Placental pericyte (primary cell): ENCODE measurements at places on chromosomes 16 and 17. TPM values are rescaled to one million over a fixed set of nuclear protein-coding genes. Genes with fewer than 3 reads are reported as not detected.

The ADAP2 gene
- 3.1 and 3.3 TPM in 2 replicates for total RNA-seq

The WIPF2 gene
- 6.3 and 9.2 TPM in 2 replicates for total RNA-seq

The PROCA1 gene
- total RNA-seq = 0.44 and 0.86 TPM in 2 replicates

The OR2C1 gene
- 0.22 TPM in 1 of 2 replicates, not detected in the other for total RNA-seq

The ZNF423 gene
- under 0.01 TPM in 2 replicates for total RNA-seq

The ARSG gene
- total RNA-seq = 1.5 and 13.7 TPM in 2 replicates

The NXPH3 gene
- 0.22 and 0.57 TPM in 2 replicates for total RNA-seq

The HASPIN gene
- 0.44 and 19.6 TPM in 2 replicates for total RNA-seq

The CAMKK1 gene
- 4.6 and 5.7 TPM in 2 replicates for total RNA-seq

The CFAP52 gene
- total RNA-seq = not detected in 2 replicates

The P3H4 gene
- 67.0 and 95.6 TPM in 2 replicates for total RNA-seq
